ENCODE measurements at places on chromosomes 1 and 21. TPM values are rescaled to one million over a fixed set of nuclear protein-coding genes. Genes with fewer than 3 reads are reported as not detected.

CYP4Z1 gene
- polyA plus RNA-seq: 0.43 TPM

HES2 gene
- polyA plus RNA-seq: 0.46 TPM

SELL gene
- 3.3 TPM for polyA plus RNA-seq

MRAP gene
- polyA plus RNA-seq: not detected

ERICH3 gene
- polyA plus RNA-seq: 0.47 TPM

ATG4C gene
- polyA plus RNA-seq: 17.8 TPM

MMP23B gene
- polyA plus RNA-seq: 22.6 TPM

HSD17B7 gene
- polyA plus RNA-seq: 26.2 TPM

NECTIN4 gene
- 3.9 TPM for polyA plus RNA-seq

LHX8 gene
- not detected for polyA plus RNA-seq

MAP10 gene
- polyA plus RNA-seq: 6.5 TPM

ADGRL4 gene
- polyA plus RNA-seq: 21.6 TPM

HLCS gene
- 17.0 TPM for polyA plus RNA-seq

MSH4 gene
- 0.21 TPM for polyA plus RNA-seq

DNAJC28 gene
- polyA plus RNA-seq: 4.9 TPM

SPRR2E gene
- not detected for polyA plus RNA-seq

RGS7 gene
- 4.9 TPM for polyA plus RNA-seq

Data from renal pelvis (tissue), 12 donors.